Non-pigmented ciliary epithelial cell (primary cell): ENCODE measurements at places on chromosomes 2 and 18.

- DNase-seq: peak; percentile 46
Observed at GRCh38 chr2:62217970-62218369, 22.1 kb downstream of the B3GNT2 start.

GRCh38 chr2:173555833-173556232, 201.2 kb downstream of the CDCA7 start:
- no peak for DNase-seq

- no peak for DNase-seq
Observed at GRCh38 chr2:133086176-133086575, 416.2 kb upstream of the LYPD1 start.

- no peak for DNase-seq
Observed at GRCh38 chr2:103963146-103963725, 890.7 kb upstream of the POU3F3 start.

GRCh38 chr2:34147780-34148179, 548.7 kb upstream of the FAM98A start:
- no peak for DNase-seq
